ENCODE measurements at places on chromosomes 3 and 15.

GRCh38 chr15:41775651-41776050, 1.4 kb downstream of the MAPKBP1 start:
- no peak for DNase-seq

- DNase-seq, result no peak
These were observed 109.2 kb upstream of the LRTM1 start for GRCh38 chr3:55036883-55037577.

DNA sequence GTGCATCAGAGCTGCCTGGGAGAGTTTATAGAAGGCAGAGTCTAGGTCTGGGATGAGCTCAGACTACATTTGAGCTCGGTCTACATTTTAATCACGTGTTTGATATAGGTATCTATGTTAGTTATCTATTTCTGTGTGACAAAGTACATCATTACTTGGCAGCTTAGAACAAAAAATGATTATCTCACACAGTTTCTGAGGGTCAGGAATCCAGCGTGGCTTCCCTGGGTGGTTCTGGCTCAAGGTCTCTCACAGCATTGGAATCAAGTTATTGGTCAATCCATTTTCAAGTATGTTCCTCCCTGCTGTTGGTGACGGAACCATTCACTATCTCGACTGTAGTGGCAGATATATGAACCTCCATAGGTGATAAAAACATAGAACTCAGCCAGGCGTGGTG, 71.7 kb downstream of the ABHD5 start:
- no peak for DNase-seq

DNA sequence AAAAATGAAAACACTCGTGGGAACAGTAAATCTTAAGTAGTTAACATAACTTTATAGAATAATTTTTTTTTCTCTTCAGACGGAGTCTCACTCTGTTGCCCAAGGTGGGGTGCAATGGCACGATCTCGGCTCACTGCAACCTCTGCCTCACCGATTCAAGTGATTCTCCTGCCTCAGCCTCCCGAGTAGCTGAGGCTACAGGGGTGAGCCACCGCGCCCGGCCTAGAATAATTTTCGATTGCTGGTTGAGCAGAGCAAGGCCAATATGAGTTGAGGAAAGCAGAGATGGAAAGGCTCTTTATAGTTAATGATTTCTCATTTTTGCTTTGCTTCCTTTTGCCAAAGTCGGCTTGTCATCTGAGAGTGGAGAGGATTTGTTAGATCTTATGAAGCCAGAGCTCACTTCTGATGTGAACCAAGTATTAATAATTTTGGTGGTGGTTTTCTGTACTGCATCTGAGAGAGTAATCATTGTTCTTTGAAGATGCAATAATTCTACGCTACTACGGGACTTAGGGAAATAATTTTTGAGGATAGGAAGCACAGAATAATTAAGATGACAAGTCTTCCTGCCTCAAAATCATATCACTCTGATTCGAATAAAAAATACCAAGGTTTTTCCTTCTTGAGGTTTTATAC, 1.6 kb upstream of the GOLM2 start:
- DNase-seq, result no peak

GRCh38 chr15:96341513-96342405, 11.3 kb downstream of the NR2F2 start:
- no peak for DNase-seq

All from NCI-H774 (cell line).